Coronary artery (tissue), 2 donors: ENCODE measurements at places on chromosomes 13 and 19.
A peak's percentile ranks its signal among the peaks of the same experiment; 100 is the strongest.

GRCh38 chr13:50627111-50627510, 216.4 kb downstream of the DLEU7 start:
- DNase-seq, result no peak

DNA sequence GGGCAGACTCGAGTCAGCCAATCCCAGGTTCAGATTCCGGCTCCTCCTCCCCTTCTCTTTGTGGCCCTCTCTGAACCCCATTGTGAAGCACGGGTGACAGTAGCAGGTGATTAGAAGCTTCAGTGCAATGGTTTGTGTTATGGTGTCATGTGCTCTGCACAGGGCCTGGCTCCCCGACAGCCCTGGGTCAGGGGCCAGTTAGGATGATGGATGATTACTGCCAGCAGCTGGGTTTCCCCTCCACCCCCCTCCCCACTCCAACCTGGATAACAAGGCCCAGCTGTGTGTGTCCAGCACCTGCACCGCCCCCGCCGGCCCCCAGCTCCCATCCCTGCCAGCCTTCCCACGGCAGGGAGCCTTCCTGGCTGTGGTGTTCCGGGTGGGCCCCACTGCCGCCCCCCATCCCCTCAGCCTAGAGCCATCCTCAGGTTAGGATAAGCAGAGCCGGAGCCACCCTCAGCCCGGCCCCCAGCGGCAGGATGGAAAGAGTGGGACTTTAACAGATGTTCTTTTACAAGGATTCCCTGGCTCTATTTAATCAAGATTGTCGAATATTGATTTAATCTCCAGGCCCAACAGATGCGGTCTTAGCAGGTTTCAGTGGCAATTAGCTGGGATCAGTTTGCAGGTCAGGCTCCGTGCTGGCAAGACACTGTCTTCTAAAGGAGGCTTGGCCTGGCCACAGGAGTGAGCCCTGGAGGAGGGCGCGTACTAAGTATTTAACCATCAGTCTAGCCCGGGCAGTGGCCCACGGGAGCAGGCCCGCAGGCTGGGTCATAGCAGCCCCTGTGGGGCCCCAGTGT, 156.2 kb downstream of the SIPA1L3 start:
- no peak for DNase-seq

GRCh38 chr13:35988648-35989081, 142.5 kb downstream of the DCLK1 start:
- no peak for DNase-seq

DNA sequence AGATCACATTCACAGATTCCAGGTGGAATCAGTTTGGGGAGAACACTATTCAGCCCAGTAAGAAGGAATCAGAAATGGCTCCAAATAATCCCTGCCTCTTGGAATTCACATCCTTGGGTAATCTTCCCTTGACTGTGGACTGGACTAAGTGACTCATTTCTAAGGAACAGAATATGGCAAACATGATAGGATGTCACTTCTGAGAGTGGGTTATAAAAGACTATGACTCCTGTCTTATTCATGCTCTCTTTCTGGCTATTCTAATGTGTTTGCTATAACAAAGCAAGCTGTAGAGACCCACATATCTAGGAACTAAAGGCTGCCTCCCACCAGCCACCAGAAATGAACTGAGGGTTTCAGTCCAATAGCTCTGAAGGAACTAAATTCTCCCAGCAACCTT, 37.8 kb downstream of the MBD3L2B start:
- DNase-seq, result no peak

DNA sequence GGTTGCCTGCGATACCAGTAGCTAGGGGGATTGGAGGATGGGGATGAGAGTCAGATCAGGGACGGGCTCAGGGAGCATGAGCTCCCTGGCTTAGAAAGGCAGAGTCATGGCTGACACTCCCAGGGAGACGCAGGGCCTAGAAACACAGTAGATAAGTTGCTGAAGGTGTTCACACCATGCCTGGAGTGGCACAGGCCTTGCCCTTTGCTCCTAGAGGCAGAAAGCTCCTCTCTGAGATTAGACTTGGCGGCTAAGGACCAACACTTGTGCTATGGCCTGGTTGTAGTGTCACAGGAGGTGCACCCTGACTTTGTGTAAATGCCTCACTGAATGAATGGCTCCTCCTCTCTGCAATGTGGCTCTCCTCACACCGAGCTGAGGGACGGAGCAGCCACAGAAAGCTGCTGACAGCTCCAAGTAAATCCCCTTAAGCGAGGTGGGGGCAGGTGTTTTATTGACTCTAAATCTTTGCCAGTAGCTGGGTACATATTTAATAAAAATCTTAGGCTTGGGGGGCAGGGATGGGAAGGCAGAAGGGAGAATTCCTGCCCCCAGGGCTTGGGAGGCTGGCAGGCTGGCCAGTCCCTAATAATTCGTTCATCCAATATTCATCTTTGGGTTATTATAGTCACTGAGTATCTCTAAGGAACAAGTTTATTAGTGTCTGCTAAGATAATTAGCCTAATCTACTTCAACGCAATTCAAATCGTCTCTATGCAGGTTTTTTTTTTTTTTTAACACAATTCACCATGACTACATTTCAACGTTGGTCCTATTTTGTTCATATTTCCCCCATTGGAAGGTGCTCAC, 54.9 kb downstream of the SIAH3 start:
- DNase-seq, result peak; percentile 45

GRCh38 chr19:16627193-16627927, 644 bp downstream of the MED26 start:
- no peak for DNase-seq

DNA sequence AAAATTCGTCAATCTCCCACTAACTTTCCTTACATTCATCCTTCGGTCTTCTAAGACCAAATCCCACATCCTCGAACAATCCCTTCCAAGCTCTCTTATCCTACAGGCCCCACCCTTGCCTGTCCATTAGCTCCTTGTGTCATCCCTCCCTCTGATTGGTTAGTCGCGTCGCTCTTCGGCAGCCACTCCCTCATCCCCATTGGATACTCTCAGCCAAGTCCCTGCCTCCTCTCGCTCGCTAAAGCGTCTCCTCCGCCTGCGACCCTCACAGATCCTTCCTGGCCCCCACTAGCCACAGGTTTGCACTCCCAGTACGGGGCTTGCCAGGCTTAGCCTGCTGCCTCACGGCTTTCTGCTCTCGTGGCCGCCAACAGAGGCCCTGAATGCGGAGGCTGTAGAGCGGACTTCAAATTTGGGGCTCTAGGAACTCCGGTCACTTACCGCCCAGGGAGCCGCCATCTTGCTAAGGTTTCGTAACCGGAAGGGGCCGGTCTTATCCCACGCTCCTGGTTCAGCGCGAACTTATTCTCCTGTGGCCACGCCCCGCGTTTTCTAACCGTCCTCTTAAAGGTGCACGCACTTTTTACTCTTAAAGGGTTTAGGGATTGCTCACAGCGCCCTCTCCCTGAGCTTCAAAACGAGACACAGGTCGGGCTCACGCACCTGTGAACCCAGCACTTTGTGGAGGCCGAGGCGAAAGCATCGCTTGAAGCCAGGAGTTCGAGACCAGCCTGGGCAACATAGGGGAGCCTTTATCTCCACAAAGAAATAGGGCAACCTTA, at the start of gene DMAC2:
DMAC2 (minus strand) TSS at position 472 of the 782 bp plus-strand sequence; CDS start at position 459, 13 bp downstream.
- DNase-seq, result peak; percentile 98

DNA sequence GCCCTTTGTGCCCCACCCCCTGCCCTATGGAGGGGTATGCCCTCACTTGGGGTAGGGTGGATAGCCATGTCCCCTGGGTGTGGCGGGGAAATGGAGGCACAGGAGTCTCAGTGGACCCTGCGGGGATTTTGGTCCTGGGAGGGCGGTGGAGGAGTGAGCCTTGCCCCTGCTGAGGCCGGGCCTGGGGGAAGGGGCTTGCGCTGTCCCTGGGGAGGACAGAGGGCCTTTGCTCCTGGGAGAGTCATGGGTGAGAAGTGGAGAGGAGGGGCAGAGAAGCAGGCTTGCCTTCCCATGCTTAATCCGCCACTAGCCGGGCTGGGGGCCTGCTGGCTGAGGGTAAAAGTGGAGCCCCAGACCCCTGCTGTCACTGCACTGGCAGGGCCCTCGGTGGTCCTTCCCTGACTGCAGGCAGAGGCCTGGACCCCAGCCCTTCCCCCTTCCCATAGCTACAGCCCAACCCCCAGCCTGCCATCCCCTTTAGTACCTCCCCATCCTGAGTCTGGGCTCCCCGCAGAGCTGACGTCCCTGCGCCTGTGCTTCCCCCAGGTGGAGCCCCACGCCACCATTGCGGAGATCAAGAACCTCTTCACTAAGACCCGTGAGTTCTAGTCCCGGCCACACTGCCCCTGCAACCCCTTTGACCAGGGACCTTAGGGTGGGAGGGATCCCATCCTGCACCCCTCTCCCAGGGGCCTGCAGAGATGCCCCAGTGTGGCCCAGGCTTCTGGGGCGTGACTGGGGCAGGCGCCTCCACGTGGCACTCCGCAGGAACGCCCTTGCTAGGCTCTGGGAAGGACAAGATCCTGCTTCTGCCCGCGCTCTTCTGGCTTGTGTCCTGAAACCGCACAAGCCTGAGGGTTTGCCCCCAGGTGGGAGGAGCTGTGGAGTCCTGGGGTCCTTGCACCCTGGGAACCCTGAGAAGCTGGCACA, 8.9 kb downstream of the NDUFB7 start:
- DNase-seq, result no peak

DNA sequence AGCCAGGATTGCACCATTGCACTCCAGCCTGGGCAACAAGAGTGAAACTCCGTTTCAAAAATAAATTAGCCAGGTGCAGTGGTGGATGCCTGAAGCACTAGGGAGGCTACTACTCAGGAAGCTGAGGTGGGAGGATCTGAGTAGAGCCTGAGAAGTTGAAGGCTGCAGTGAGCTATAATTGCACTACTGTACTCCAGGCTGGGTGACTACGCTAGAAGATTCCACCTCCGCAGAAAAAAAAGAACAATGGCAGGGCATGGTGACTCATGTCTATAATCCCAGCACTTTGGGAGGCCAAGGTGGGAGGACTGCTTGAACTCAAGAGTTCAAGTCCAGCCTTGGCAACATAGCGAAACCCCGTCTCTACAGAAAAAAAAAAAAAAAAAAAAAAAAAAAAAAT, 20.5 kb downstream of the HAUS8 start:
- DNase-seq, result no peak

DNA sequence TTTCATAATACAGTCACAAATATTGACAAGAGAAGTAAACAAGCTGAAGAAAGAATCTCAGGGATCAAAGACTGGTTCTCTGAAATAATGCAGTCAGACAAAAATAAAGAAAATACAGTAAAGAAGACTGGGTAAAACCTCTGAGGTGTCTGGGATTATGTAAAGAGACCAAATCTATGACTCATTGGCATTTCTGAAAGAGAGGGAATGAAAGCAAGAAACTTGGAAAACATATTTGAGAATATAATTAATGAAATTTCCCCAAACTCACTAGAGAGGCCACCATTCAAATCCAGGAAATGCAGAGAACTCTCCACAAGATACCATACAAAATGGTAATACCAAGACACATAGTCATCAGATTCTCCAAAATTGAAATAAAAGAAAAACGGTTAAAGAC, 53.0 kb upstream of the GPC6 start:
- DNase-seq, result no peak

DNA sequence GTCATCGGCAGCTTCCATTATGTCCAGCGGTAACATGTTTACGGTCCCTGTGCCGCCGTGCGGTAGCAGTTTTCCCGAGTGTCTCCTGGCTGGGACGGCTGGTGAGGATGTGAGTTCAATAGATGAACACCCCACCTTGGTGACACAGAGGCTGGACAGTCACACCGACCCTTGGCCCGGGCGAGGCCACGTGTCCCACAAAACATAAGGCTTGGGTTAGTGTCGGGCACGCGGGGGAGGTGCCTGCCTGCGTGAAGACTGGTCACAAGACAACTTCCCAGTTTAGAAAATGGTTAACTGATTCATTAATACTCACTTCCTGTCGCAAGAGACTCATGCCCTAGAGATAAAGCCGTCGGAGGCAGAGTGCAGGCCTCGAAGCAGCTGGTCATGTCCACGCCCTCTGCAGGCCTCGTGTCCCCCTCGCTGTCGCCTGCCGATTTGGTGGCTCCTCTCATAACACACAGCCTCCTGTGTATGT, 17.2 kb downstream of the RASA3 start:
- no peak for DNase-seq

- DNase-seq, result no peak
Observed at GRCh38 chr19:54662730-54663129, at the start of gene LILRB4. Gene LILRB4, plus strand, starts transcription at chr19:54662985. Its CDS starts 49 bp downstream, at chr19:54663034.

DNA sequence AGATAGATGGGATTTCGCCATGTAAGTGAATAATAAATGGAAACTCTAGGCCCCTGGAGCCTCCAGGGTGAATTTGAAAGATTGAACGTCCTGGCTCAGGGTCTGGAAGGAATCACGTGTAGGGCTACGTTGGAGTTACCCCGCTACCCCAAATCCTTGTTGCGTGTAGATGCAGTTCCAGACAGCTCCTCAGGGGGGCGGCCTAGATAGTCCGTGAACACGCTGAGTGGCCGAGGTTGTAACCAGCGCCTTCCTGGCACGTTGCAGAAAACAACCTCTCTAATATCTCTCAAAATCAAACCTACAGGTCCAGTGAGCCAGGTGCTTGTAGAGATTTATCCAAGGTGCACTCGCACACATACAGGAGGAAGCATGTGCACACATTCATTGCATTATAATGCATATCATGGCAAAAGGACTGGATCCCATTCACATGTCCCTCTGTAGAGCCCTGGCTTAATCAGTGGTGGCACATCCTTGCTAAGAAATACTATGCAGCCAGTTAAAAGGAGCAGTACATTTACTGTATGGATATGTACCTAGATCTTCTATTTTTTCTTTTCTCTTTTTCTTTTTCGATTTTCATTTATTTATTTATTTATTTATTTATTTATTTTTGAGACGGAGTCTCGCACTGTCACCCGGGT, 2.5 kb upstream of the KEAP1 start:
- no peak for DNase-seq

DNA sequence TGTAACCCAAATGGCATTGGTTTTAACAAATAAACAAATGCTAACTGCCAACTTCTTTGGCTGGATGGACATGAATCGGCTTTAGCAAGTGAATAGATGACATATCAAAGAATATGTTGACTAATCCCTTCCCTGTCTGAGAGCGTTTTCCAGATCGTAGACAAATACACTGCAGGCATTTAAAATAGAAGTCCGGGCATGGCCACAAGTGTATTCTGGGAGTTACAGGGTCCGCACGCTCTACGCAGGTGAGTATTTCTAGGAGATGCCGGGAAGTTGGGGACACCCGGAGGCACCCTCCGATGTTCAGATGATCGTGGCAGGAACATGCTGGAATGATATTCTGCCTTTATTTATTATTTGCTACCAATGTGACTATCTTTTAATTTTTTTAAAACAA, 53.2 kb upstream of the ZNF536 start:
- DNase-seq, result peak; percentile 43

DNA sequence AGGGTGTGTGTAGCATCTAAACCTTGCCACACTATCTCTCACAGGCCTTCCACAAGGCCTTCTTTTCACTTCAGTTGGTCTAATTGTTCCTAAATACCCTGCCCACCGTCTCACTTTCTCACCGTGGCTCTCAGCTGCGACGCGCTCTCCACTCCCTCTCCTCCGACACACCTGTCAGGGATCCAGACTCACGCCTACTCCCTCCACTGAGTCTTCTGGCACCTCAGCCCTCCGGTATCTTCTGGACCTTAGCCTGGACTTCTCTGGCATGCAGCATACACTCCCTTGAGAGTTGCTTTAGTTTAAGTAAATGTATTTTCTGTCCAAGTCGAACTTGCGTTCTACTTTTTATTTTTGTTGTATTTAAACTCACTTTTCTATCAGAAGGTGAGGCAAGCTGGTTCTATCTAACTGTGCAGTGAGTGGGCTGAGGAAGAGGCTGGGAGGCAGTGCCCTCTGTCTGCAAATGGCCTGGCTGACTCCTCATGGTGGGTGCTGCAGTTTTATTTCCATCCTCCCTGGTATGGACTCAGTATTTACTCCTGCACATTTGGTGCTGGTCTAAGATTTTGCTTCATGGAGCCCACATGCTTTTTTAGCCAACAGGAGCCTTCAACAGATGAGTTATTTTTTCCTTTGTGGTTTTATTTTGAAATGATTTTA, 28.5 kb upstream of the ARGLU1 start:
- DNase-seq, result no peak

GRCh38 chr13:95073747-95074311, 227.4 kb downstream of the ABCC4 start:
- no peak for DNase-seq
